NCI-H524 (cell line): ENCODE measurements at places on chromosomes 7 and 10.

- no peak for DNase-seq
Observed at GRCh38 chr10:104337521-104337984, 712 bp downstream of the ITPRIP start.

- no peak for DNase-seq
Observed at GRCh38 chr7:83509255-83510021, 139.5 kb downstream of the SEMA3E start.

GRCh38 chr7:2924866-2925840 lies 81.0 kb upstream of the GNA12 start:
- DNase-seq: no peak

GRCh38 chr7:28095231-28095630 lies 85.4 kb downstream of the JAZF1 start:
- no peak for DNase-seq

- DNase-seq: no peak
Observed at GRCh38 chr7:54858008-54858692, 99.1 kb upstream of the SEC61G start.

DNA sequence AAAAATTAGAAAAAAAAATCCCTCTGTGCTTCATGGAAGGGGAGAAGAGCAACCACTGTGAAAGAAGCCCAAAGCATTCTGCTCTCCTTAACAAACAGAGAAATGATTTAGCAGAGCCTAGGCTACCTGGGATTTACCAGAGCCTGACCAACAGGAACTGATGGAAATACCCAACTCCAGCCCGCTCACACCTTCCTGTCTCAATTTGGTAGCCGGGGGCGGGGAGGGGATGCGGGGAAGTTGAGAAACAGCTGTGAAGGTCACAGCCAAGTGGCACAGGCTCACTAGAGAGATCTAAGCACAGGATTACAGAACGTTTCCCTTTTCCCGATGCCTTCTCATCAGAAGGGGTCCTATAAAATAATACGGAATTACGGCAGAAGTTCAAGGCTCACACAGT lies 17.6 kb downstream of the RSU1 start:
- no peak for DNase-seq

GRCh38 chr7:116633131-116633988 lies 38.6 kb upstream of the MET start:
- no peak for DNase-seq

GRCh38 chr10:72223743-72224101 lies 7.6 kb upstream of the ASCC1 start:
- no peak for DNase-seq

GRCh38 chr7:25712500-25712899 lies 439.5 kb upstream of the NFE2L3 start:
- no peak for DNase-seq

DNA sequence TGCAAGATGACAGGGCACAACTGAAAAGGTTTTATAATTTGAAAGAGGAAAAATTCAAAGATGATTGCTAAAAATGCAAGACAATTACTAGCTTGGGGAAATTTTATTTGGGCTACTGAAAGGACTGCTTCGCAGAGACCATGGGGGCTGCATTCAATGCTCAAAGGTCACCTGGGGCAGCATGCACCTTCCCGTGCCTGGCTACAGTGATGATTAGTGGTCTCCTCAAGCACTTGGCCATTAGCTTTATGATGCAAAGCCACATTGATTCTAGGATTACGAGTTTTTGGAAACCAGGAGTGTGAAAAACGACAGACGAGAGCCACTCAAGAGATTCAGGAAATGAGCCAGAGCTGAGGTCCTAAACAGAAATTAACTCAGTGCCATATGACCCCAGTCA lies 764.6 kb downstream of the PHTF2 start:
- DNase-seq: peak; percentile 97

DNA sequence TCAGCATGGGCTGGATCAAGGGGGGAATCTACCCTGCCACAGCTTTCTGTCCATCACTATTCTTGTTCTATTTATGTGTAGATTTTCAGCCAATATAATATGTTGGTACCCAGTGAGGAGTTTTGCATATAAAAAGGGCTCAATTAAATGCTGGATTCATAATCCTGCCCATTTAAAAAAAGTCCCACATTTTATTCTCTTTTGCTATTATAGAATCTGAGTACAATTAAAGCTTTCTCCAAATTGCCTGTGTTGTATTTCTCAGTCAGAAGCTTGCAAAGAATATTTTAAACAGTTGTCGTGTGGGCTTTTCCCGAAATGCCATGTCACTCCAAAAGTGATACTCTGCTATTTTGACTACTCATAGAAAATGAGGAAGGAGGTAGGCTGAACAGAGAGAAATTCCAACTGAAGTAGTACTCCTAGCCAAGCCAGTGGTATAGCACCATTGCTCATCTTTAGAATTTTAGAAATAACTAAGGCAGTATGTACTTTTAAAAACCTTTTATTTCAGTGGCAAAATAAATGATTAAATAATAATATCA lies 108.3 kb upstream of the HDAC9 start:
- no peak for DNase-seq

GRCh38 chr7:35025369-35025870 lies 11.9 kb downstream of the DPY19L1 start:
- peak; percentile 48 for DNase-seq
